AG20443 (cell line): ENCODE measurements at places on chromosomes 5 and 9.
A peak's percentile ranks its signal among the peaks of the same experiment; 100 is the strongest.

DNA sequence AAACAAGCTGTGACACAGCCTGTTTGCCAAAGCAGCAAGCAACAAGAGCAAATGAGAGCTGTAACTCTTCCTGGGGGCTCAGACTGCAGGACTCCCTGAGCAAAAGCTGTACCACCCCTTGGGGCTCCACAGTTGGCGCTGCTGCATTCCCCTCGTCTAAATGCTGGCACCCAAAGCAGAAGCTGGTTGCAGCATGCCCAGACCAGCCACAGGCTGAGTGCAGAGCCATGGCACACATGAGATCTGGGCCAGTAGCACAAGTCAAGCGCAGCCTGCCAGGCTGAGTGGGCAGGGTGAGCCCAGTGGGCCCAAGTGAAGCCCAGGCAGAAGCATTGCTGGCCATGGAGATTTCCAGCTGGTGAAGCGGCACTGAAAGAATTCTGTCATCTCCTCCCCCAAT, 157.3 kb upstream of the GRAMD2B start:
- DNase-seq, result no peak

- no peak for DNase-seq
Measured at GRCh38 chr5:3024126-3024525, 272.6 kb upstream of the IRX2 start.

GRCh38 chr5:37685816-37686215, 154.0 kb downstream of the GDNF start:
- DNase-seq, result no peak

DNA sequence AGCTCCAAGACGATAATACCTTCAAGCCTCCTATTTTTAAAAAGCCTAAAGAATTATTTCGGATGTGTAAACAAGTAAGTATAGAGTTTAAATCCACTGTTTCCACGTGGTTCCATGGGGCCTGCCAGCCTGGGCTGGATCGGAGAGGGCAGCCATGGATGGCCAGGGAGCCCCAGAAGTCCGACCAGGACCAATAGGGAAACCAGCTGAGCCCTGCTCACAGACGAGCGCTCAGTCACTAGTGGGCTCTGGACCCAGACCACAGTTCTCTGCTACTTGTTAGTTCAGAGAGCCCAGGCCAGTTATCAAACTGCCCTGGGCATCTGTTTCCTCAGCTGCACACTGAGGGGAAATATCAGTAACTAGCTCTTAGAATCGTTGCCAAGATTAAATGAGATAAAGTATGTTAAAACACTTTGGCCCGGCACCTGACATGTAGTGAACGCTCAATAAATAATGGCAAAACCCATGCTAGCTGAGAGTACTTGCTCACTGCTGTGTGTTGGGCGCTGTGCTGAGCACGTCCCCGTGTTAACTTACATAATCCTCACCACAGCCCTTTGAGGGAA, 124.8 kb downstream of the RGS3 start:
- no peak for DNase-seq

DNA sequence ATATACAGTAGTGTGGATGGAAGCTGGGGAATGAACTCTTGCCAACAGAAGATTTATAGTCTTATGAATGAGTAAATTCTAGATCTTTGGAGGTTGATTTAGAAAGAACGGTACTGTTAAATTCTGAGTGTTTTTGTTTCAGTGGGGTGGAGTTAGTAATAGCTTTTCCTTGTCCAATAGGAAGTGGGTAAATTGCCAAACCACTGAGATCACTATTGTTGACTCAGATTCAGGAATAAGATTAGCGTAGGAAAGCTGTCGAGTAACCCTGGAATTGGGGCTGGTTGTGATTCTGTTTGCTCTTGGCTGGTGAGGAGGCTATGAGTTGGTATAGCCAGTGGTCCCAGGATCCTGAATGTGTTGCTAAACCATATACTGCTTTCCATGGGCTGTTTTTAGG, 155.6 kb downstream of the ARHGAP26 start:
- peak; percentile 79 for DNase-seq

DNA sequence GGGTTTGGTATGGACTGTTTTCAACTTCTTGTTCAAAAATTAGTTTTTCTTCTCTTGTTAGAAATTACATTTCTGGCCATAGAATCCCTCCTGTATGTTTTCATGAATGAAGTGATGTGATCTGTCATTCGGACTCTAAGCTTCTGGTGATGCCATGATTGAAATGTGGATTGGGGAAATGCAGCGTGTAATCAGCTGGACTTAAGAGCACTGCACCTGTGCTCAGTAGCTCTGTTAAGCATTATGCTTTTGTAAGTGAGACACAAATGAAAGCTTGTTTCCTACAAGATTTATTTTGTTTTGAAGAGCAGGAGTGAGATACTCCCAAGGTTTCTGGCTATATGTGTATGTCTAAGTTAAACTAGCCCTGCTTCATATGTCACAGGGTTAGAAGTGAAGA, 24.0 kb upstream of the FAM120AOS start:
- DNase-seq, result no peak

DNA sequence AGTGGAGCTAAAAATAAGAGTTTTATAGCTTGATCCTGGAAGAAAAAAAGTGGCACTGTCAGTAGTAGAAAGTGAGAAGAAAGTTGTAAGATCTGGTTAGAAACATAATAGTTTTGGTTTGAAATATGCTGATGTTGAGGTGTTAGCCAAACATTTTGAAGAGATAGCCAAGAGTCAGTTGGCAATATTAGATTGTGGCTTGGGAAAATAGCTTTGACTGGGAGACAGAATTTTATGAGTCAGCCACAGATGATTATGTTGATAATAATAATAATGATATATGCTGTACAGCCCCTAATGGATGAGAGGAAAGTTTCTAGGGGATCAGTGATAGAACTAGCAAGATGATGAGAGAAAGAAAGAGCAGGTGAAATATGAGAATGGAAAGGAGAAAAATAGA, 12.4 kb upstream of the CDH18 start:
- DNase-seq, result no peak
